ENCODE measurements at places on chromosomes 13 and 19. TPM values are rescaled to one million over a fixed set of nuclear protein-coding genes. Genes with fewer than 3 reads are reported as not detected.

- no peak for DNase-seq
These were observed 96.5 kb downstream of the DHRS12 start for GRCh38 chr13:51707461-51707860.

DNA sequence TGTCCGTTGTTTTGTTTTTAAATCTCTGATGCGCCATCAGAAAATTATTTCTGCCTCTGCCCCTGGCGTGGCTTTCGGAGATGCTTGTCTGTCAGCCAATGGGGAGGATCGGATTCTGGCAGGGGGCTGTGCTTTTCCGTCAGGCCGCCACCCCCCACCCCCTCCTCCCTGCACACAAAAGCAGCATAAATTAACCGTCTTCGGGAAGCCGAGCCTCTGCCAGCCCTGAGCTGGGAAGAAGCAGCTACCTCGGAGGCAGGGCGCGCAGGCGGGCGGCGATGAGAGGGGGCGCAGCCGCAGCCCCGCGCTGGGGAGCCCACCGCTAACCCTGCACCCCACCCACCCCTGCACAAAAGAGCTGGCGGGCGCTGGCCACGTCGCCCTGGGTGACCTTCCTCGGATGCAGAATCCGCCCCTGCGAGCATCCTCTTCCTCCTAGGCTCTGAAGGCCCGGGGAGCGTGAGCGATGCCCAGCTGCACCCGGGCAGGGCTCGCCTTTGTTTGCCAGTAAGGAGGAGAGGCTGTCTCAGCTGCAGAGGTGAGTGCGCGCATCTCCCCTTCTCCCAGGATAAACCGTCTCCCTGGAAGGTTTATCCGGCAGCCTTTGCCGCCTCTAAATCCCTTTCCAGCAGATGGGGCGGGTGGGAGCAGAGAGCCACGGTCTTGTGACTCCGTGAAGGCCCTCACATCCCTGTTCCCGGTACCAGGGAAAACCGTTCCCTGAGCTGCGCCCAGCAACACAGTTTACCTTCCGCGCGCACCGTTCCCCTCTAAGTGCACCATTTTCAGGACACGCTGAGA, at the start of gene ATCAY:
Gene ATCAY (plus strand): TSS at position 215 of the 801 bp plus-strand sequence. CDS start 5,083 bp downstream, outside the sequence.
- peak; percentile 10 for DNase-seq

- DNase-seq = no peak
These were observed 66.9 kb downstream of the C13orf42 start for GRCh38 chr13:51044023-51044665.

DNA sequence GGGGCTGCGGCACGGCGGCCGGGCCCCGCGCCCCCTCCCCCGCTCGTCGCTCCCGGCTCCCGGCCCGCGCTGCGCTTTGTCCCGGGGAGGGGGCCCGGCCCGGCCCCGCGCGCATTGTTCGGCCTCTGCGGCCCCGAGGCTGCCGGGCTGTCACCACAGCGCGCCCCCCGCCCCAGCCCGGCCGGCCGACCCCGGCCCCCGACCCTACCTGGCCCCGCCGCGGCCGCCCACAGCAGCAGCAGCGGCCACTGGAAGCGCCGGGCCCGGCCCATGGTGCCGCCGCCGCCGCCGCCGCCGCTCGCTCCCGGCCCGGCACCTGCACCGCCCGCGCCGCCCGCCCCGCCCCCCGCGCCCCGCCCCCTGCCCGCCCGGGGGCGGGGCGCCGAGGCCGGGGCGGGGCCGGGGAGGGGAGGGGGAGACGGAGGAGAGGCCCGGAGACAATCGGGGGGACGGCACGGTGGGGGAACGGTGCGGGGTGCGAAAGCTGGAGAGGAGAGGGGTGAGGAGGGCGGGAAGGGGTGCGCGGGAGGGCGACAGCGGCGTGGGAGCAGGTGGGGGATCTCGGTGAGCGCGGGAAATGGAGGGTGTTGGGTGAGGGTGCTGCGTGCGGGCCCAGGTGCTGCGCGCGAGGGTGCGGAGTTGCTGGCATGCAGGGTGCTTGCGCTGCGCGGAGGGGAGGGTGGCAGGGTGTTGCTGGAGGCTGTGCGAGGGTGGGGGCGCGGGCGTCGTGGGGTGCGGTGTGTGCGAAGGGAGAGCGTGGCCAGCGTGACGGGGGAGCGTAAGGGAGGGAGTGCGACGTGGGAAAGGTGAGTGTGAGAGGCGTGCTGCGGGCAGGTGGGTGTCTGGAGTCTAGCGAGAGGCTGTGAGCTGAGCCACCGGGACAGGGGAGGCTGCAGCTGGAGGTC, at the start of gene CADM4:
Gene CADM4 (minus strand): TSS at position 332 of the 905 bp plus-strand sequence. CDS start 60 bp downstream, at position 272.
- DNase-seq = peak; percentile 65

DNA sequence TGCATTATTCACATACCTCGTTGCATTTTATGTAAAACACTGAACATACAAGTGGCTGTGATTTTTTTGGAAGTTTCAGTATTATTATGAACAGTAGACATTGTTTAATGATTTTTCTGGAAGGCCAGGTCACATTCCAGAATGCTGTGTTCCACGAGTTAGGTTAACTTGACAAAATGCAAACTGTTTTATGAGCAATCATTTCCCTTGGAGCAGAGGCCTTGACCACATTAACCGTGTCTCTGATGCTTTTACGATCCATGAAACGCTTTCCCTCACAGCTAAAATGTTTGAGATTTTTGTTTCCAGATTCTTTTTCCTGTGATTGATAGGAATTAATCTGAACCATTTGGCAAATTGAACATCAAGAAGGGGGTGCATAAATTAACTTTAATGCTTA, 57.8 kb downstream of the MBNL2 start:
- DNase-seq = no peak

PTPRH gene
- not detected for total RNA-seq

ZSCAN5C gene
- total RNA-seq = not detected
